AG10803 (cell line): ENCODE measurements at places on chromosomes 12 and 14.

DNA sequence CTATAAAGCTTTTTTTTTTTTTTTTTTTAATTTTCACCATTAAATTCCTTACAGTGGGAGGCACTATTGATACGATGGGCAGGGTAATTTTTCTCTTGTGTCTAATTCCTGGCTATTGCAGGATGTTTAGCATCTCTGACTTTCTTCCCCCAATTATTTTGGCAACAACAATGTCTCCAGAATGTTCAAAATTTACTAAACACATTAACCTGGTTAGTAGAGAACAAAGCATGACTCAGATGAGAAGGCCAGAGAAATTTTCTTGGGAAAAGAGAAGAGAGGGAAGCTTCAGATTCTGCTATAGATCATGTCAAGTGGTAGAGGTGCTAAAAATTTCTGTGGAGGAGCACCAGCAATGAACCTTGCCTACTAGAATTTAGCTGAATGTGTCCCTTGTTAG is 171.5 kb upstream of the PRICKLE1 start:
- peak; percentile 12 for DNase-seq

DNA sequence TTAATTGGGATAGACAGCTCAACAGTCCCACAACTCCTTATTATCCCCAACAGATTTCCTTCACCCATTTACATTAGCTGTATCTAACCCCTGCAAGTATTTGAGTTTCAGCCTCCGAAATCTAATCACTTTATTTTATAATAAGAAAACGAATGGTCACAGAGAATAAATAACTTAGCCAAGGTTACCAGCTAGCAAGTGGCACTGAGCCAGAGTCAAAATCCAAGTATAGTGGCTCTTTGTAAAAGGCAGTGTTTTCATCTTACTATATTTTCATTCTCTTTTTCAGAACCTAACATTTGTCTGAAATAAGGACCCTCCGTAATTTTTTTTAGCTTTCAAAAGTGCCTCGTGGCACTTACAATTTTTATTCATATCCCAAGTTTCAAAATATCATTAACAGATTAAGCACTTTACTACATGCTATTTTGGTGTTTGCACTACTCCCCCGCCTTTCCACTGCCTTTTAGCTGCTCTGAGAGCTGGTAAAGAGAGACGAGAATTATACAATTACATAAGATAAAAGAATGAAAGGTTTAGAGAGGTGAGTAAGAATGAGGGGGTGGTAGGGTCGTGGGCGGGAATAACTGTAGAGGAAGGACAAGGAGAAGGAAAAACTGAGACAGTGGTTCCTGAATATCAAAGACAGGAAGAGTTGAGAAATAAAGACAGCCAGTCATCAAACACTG is 3.7 kb upstream of the USP15 start:
- DNase-seq = no peak

DNA sequence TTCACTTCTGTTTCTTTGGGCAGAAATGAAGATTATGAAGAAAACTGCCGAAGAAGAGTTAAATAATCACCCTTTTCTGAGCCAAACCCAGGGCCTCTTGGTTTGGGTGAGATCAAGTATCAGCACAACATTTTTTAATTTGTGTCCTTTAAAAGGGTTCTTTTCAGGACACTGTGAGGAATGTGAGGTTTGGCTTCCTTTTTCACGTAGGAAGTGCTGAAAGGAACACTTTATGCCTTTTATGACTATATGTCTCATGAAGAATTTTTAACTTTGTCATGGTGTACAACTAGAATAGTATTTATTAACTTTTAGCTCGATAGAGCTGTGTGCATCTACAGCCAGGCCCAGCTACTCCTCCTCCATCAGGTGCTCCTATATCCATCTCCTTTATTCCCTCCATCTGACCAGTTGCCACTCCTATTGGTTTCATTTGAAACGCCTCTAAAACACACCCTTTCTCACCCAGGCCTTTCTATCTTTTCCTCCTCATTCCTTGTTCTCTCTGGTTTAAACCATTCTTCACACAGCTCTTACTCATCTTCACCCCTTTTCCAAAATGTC is 103.6 kb upstream of the LRIG3 start:
- DNase-seq = peak; percentile 73

DNA sequence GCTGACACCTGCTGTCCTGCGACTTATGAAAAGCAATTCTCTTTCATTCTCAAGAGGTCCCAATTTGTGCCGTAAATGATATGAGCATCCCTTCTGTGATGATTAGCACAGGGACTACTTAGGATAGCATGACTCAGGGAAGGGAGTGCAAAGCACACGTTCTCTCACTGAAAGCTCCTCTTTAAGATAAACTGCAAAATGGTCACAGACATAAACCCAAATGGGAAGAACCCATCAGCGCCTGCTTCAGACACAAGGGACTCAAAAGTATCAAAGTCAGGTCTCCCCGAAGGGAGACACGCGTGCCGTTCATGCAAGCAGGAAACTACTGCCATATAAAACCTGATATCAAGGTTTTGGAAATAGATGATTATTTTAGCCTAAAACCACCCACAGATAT is 33.9 kb upstream of the PIWIL1 start:
- no peak for DNase-seq

GRCh38 chr12:55673638-55674037 is 34.1 kb downstream of the ITGA7 start:
- no peak for DNase-seq

DNA sequence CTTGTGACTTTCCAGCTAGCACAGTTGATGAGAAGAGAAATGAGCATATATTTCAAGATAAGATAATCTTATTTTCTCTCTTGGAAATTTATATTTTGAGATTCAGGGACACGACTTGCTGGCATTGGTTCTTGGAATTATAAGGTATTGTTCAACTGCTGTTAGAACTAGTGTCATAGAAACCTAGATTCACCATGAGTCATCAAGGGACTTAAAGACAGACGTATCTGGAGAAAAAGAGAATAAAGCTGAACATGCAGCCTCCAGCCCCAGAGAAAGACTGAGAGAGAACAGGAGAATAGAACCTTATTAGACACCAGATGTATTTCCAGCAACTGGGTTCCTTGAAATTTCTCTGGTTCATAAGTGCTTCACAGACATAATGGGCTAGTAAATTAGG is 194.4 kb upstream of the PPFIA2 start:
- DNase-seq = no peak
